ENCODE measurements at places on chromosomes 16 and 17.

DNA sequence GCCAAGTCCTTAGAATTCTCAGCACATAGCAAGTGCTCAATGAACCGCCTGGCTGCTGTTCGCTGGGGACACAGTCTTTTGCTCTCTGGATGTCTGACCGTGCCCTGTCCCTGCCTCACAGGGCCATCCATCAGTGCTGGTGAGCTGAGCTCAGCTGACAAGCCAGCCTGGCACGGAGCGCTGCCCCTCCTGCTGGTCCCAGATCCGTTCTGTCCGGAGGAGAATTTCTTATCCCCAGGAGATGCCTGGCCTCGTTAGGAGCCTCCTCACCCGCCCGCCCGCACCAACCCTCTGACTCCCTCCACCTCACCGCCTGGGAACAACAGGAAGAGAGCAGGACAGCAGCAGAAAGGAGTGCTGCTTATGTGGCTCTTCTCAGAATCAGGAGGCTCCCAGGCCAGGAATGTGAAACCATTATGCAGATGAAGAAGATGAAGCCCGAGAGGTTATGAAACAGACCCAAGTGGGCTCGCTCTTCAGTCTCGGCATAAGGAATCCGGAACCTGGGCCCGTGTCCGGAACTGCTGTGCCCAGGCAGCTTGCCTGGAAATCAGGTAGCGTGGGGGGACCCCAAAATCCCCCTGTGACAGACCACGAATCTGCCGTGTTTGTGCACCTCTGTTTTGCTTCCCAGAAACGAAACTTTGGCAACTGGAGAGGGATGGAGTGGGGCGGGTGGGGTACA is 28.8 kb upstream of the RMI2 start:
- peak; percentile 33 for DNase-seq

DNA sequence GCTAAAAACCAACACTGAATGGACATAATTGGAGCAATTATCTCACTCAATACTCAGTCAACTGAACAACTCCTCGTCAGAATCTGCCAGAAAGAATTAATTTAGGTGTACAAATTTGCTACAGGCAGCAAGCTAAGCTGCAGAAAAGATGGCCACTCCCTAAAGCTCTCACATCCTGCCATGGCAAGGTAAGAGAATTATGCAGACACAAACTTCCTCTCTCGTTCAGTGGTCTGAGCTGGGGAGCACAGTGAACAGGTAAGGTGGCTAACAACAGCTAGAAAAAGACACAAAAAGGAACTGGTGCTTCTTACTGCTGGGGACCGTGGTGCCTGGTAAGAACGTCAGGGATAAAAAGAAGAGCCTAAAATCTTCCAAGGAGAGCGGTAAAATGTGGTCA is 74.9 kb upstream of the BCAR1 start:
- no peak for DNase-seq

DNA sequence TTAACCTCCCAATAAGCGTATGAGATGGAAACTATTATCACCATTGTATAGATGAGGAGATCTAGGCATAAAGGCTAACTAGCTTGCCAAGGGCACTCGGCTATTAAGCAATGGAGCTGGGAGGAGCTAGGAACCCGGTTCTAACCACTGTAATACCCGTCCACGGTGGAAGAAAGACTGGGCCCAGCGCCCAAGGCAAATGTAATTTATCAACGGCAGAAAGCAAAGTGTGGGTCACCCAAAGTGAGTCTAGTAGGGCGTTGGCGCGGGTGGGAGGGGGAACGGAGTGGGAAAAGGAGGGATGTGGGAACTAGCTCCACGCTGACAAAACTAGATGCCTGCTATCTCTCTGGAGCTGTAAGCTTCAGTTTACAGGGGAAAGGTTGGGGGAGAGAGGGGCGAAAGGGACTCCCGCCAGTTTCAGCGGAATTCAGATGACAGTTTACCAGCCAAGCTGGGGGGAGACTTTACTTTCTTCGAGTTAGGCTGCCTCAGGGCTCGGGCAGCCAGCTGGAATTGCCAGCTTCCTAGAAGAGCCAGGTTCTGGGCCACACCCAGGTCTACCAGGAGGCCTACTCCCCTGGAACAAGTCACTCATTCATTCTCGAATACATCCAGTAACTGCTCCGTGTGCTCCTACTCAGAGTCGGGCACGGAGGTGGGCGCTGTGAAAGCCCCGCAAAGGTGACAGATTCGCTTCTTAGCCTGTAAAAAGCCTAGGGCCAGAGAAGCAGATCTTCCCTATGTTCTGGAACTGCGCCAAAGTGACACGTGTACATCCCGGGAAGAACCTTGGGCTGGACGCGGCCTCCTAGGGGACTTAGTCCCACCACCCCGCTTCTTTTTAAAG is 837 bp downstream of the LRRC59 start:
- DNase-seq, result peak; percentile 13

- peak; percentile 27 for DNase-seq
Measured at GRCh38 chr17:75110234-75110937, 617 bp downstream of the ARMC7 start.
